ENCODE measurements at places on chromosomes 13 and 19.
A peak's percentile ranks its signal among the peaks of the same experiment; 100 is the strongest.

GRCh38 chr19:40974633-40975037, 16.4 kb upstream of the CYP2B6 start:
- DNase-seq = peak; percentile 22

- DNase-seq = no peak
Observed at GRCh38 chr13:33284916-33285315, 639 bp downstream of the STARD13 start.

- DNase-seq = no peak
Observed at GRCh38 chr13:100600915-100601314, 12.3 kb upstream of the GGACT start.

DNA sequence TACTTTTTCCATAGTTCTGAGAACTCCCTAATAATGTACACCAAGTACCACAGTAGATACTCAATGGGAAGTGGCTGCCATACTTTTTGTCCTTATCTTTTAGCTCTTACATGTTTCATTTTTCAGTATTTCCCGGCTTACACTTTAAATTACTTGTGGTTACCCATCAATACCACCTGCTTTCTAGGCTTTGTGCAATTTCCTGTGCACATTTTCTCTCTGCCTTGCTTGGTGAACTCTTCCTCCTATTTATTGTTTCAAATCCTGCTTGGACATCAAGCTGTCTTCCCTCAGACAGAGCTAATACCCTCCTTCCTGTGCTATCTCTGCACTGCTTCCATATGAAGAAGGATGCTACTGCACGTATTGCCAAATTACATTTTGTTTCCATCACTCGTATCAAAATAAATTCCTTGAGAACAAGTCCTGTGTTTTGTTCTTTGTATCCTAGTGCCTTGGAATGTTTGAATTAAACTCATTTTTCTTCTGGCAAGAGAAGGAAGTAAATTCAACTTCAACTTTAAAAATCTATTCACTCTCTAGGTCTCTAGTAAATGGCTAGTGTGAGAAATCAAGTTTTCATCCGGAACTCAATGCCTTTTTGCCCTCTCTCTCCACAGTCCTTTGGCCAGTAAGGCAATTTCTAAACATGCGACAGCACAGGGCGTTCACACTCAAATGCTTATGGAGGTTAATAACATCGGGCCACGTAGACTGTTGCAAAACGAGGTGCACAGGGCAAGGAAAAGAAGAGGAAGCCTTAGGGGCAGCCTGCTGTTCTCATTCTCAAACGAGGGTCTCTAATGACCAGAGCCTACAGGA, 5.6 kb downstream of the ZAR1L start:
- no peak for DNase-seq

DNA sequence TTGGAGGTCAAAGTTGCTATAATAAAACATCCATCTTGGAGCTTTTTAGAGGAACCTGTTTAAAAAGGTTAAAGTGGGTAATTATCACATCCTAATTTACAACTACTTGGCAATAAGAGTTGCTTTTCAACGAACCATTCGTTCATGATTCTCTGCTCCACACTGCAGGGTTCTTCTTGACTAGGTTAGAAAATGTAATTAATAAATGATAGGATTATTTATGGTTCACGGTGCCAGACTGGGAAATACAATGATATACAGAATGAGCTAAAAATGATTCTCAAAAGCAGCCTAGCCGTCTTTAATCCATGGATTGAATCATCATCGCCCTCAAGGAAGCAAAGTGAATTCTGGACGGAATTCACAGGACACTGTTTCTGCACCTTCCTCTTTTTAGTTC, 291.2 kb downstream of the TEX29 start:
- DNase-seq = no peak

- no peak for DNase-seq
Observed at GRCh38 chr13:106589716-106590115, 21.8 kb upstream of the ARGLU1 start.

- DNase-seq = no peak
Observed at GRCh38 chr19:40549007-40549708, 27.5 kb upstream of the SHKBP1 start.

DNA sequence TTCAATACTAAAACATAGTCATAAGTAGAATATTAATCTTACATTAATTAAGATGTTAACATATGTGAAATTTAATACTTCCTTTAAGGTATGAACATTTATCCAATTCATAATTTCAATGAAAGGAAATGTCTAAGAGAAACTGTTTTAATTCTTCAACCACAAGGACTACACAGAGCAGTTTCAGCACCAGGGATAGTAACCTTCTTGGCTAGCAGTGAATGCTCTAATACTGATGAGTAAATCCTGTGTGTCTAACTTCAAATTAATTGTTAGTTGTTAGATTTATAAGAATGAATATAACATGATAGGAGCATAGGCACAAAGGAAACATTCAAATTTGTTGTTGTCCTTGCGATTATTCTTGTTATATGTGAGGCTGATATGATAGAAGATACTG, 15.6 kb upstream of the NBEA start:
- DNase-seq = no peak

DNA sequence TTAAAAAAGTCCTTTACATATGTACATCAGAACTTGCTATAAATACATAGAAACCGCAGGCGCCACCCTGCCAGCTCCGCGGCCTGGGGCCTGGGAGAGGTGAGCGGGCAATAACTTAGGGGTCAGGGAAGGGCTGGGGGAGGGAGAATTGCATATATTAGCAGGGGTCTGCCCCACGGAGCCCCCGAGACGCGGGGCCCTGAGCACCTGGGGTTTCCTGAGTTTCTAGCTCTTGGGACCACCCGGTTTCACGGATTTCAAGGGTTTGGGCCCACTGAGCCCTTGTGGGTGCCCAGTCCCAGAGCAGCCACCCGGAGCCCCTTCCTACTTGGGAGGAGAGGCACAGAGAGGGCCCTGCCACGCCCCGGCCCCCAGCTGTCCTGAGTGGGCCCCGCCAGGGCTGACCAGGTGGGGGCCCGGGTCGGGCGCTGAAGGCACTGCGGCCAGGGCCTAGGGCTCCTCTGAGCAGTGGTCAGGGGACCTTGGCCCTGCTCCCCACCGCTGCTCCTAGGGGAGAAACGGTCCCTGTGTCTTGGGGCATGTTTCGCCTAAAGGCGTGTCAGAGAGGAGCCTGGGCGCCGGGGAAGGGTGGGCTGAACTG, 4.0 kb downstream of the GPX4 start:
- DNase-seq = no peak

DNA sequence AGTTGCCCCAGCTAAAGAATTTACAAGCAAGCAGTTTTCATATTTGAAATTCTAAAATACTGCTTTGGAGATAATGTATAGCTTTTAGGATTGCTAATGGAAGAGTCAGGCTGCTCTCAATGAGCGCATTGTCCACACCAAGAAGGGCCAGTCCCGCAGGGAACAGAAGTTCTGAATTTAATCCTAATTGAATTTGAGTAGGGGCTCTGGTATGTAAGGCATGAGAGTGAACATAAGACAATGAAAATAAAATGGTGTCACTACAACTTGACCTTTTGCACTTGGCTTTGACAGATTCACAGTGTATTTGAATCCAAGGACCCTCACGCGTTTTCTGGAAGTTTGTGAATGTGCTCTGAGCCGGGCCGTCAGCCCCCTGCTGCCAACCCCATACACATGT, 32.6 kb downstream of the RAB20 start:
- no peak for DNase-seq

DNA sequence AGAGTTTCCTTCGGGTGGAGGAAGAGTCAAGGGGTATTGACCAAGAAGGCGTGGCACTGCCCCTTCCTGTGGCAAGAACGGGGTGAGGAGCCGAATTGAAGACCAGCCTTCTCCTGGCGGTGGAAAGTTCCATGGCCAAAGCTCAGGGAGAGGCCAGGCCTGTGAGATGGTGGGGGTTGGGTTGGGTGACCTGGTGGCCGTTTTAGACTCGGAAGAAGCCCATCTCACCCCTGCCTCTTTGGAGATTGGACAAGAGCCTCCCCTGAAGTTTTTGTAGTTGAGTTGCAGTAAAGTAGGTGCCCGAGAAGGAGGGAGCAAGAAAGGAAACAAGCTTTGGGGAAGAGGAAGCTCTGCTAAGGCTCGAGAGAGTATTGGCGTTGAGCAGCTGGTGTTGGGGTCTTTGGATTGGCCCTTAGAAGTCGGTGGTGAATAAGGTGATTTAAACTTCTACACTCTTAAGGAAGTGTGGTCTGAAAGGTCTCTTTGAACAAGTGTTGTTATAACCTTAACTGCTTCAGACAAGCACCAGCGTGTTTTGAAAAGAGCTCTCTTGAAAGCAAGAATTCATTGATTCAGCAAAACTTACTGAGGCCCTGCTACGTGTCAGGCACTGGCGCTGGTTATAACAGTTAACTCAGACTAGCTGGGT, 964 bp downstream of the SPINT2 start:
- no peak for DNase-seq

GRCh38 chr13:110397436-110398115, 90.5 kb downstream of the COL4A2 start:
- DNase-seq = no peak

DNA sequence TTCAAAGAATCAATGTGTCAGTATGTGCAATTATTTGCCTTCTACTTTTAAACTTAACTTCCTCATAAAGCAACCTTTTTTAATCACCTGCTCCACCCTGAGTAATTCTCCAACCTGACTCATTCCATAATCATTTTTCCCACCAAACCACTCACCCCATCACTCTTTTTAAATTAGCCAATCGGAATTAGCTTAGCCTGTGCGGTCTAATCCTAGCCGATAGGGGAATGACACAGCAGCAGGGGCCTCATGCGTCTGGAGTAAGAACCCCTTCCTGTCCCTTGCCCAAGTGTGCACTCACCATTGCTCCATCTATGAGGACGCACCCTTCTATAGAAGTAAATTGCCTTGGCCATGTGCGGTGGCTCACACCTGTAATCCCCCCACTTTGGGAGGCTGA, 27.4 kb upstream of the ZNF83 start:
- DNase-seq = no peak

DNA sequence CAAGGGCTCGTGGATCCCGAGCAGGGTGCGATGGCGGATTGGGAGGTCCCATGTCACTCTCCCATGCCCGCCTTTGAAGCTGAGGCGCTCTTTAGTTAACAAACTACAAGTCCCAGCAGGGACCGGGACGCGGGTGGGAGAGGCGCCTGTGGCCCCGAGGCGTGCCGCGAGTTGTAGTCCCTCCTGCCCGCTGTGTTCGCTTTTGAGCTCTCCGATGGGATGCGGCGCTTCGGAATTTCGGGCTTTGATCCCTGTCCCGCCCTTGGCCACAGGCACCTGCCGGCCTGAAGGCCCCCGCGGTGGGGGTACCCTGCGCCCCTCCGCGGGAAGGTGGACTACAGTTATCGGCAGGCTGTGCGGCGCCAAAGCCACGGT, 11.0 kb downstream of the CYTH2 start:
- no peak for DNase-seq

- DNase-seq = no peak
Observed at GRCh38 chr13:99655351-99656091, 154.2 kb downstream of the TM9SF2 start.

- DNase-seq = peak; percentile 37
Observed at GRCh38 chr19:10332158-10332964, 968 bp downstream of the RAVER1 start.

GRCh38 chr19:23273022-23273589, 22.9 kb upstream of the ZNF724 start:
- DNase-seq = no peak

DNA sequence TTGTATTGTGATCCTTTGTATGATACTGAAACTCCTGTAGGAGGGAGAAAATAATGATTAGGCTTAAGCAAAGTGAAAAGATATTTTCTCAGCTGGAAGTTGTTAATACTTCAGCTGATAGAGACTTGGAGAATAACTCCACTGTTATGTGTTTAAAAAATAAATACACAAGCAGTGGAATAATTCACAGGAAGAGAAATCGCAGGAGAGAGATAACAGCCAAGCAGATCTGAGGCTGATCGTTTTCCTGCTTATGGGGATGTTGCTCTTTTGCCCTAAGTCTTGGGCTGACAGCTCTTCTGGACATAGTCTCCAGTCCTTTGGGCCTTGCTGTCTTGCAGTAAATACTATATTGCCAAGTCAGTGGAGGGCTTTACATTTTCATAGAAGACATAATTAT, 93.3 kb downstream of the OLFM4 start:
- no peak for DNase-seq

DNA sequence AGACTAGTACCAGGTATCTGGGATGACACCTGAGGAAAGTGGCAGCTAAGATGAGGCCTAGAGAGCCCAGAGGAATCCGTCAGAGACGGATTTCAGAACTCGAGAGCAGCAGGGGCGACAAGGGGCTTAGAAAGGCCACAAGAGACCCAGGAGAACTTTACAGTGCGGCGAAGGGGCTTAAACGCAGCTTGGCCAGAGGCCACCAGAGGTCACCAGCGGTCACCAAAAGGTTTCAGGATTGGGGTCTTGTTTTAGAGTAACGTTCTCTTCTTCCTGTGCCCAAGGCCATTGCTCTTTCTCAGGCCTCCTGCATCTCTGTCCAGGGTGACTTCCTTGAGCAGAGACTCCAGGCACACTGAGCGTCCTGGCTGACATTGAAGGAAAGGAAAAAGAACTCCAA, 2.2 kb downstream of the ZSCAN22 start:
- DNase-seq = no peak

DNA sequence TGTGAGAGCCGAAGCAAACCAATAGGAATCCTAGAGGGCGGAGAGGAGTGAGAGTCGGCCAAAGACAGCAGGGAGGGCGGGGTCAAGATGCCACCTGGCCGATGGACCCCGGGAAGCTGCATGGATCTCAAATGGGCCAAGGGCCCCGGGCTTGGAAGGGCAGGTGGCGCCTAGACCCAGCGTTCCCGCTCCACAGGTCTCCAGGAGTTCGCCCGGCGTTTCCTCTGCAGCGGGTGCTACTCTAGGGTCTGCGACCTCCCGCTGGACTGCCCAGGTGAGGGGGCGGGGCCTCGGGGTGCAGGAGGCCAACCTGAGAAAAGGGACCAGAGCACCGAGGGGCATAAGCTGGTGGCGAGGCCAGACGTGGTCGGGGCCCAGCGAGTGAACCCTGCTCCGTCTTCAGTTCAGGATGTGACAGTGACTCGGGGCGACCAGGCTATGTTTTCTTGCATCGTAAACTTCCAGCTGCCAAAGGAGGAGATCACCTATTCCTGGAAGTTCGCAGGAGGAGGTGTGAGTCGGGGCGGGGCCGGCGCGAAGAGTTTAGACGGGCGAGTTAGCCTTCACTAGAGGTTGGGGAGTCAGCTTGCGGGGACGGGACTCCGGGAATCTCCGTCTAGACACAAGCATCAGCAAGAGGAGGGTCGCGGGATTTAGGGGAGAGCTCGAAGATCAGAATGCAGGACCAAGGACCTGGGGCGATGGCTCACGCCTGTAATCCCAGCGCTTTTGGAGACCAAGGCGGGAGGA, 9.9 kb downstream of the SPACA6 start:
- DNase-seq = no peak

DNA sequence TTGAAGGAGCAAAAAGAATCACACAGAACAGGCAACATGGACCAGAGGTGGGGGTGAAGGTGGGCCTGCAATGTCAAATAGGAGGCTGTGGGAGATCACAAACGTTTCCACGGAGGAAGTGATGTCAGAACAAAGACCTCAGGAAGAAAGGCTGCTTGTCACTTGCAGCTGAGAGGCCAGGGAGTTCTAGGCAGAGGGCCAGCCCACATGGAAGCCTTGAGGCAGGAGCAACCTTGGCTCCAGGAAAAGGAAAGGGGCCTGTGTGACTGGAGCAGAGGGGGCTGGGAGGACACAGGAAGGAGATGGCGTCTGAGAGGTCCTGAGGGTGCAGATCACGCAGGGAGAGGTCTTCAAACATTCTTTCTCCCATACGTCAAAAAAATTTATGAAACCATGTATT, 16.3 kb downstream of the ZNF160 start:
- no peak for DNase-seq
